ENCODE measurements at places on chromosomes 2 and 18. TPM values are rescaled to one million over a fixed set of nuclear protein-coding genes. Genes with fewer than 3 reads are reported as not detected.

DNA sequence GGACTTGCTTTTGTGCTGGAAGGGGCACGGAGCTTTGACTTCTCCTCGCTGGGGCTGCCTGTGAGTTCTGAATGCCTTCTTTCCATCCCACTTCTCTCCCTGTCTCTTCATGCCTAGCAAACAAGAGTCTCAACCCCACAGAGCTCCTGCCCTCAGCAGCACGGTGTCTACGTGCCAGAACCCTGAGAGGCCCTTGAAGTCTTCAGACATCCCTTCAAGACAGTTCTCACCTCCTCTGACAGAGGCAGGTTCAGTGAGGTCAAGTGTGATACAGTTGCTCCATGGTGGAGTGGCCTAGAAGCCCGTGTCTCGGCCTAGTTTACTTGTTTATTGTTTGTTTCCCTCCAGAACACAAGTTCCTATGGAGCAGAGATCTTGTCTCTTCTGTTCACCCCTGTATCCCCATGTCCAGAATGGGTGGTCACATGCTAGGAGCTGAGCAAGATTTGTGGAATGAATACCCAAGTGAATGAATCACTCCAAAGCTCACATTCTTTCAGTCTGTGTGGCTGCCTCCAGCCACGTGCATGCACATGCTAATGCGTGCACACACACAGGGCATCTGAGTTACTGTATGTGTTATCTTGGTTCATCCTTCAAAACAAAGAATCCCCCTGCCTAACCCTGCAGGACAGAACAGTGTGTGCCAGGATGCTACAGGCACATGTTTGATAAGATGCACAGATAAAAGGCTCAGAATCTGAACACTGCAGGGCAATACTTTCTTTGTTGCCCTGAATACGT is 391.6 kb downstream of the NBAS start:
- no peaks in the 10 kb centered on the region for H3K36me3 ChIP-seq
- no peak overlapping the region for H3K27ac ChIP-seq
- no peak for DNase-seq

- DNase-seq = peak; percentile 64
- no peak overlapping the region for H3K27ac ChIP-seq
- no peak overlapping the region for H3K4me3 ChIP-seq
- no peaks in the 10 kb centered on the region for H3K36me3 ChIP-seq
Observed at GRCh38 chr2:57906152-57906732, 140.4 kb upstream of the VRK2 start.

- H3K27me3 ChIP-seq = no peaks in the 10 kb centered on the region
- H3K4me3 ChIP-seq = no peak overlapping the region
- no peak overlapping the region for H3K27ac ChIP-seq
- no peaks in the 10 kb centered on the region for H3K36me3 ChIP-seq
- no peaks in the 10 kb centered on the region for H3K4me1 ChIP-seq
Observed at GRCh38 chr2:163863073-163863472, 127.3 kb upstream of the FIGN start.

DNA sequence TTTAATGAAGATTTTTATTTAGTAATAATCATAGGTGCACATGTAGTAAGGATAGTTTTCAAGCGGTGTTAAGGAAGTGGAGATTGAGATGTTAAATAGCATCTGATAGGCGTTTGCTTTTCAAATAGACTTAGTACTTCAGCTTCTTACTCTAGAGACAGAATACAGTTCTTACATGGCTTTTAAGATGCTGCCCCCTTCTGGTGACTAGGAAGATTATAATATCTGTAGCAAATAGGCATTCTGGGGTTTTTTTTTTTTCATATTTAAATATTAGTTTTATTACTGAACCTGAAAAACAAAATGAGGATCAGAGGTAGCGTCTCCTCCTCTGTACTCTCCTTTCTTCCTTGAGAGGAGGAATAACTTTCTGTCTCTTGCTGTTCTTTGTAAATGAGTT is 100.2 kb downstream of the AGAP1 start:
- no peak overlapping the region for H3K27ac ChIP-seq
- H3K27me3 ChIP-seq = no peaks in the 10 kb centered on the region
- no peaks in the 10 kb centered on the region for H3K4me1 ChIP-seq
- no peak overlapping the region for H3K4me3 ChIP-seq

DNA sequence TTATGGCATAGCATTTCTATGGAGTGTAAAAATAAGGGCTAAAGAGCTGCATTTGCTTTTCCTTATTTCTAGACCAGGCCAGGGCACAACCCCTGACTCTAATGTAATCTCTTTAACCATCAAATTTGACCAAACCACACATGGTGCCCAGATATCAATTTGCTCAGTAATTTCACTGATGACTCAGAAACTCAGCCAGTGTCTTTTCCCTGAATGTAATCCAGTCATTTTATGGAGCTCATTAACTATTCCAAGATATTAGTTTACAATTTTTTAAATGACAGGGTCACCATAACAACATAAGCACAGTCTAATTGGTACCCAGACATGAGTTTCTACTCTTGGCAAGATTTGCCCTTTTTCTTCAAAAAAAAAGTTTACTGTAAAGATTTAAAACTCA is 270.8 kb upstream of the AGAP1 start:
- DNase-seq = no peak
- no peak overlapping the region for H3K27ac ChIP-seq
- H3K4me1 ChIP-seq = no peaks in the 10 kb centered on the region
- no peak overlapping the region for H3K4me3 ChIP-seq
- H3K27me3 ChIP-seq = no peaks in the 10 kb centered on the region

DNA sequence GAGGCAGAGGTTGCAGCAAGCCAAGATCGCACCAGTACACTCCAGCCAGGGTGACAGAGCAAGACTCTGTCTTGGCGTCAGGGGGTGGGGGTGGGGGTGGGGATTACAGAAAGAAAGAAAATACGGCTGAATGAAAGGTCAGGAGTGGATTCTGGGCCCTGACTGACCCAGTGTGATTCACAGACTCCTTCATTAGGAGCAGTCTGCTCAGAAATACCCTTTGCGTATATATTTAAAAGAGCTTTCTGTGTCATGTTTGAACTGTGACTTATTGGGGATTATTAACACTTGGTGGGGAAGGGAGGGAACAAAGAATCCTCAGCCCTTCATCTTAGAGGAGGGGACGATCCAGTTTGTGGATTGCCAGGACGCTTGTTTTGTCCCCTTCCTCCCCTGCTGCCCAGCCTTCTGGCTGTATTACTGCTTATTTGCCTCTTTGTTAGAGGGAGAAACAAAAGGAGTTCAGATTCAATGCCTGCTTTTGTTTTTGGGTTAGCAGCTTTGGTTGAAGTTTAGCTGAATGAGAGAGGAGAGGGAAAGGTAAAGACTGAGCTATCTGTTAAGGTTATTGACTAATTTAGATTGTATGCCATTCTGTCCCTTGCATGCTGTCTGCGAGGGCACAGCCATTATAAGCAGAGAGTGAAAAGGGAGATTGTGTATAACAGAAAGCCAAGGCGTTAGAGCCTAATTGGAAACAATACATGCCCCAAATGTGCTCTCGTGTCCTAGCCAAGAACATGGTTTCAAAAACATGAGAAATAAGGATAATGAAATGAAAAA is 118.3 kb downstream of the FMNL2 start:
- no peaks in the 10 kb centered on the region for H3K36me3 ChIP-seq
- H3K4me3 ChIP-seq = no peak overlapping the region
- no peaks in the 10 kb centered on the region for H3K27me3 ChIP-seq
- no peaks in the 10 kb centered on the region for H3K4me1 ChIP-seq

- no peak overlapping the region for H3K4me3 ChIP-seq
- H3K27me3 ChIP-seq = no peaks in the 10 kb centered on the region
- peaks cover 63% of the 10 kb centered on the region for H3K4me1 ChIP-seq
- peak; percentile 49 for DNase-seq
- H3K27ac ChIP-seq = peak overlapping the region; percentile 74
Observed at GRCh38 chr18:24011123-24011917, 3.2 kb upstream of the TTC39C start.

GRCh38 chr2:562391-563364 is 114.5 kb downstream of the TMEM18 start:
- no peak overlapping the region for H3K4me3 ChIP-seq
- no peaks in the 10 kb centered on the region for H3K4me1 ChIP-seq
- no peak for DNase-seq

DNA sequence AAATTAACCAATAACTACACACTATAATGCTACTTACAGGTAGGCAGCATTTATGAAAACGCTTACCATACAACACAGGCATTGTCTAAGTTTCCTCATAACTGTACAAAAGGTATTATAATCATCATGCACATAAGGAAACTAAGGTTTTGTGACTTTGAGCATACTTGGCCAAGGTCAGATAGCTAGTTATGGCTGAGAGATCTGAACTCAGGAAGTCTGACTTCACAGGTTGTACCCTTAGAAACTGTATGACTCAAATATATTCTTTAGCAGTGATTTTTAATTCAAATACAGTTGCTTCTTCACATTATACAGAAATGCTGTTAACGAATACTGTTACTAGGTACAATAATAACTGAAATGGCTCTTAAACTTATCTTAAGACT is 89.3 kb downstream of the TRIP12 start:
- no peak overlapping the region for H3K4me3 ChIP-seq
- H3K36me3 ChIP-seq = peaks cover 60% of the 10 kb centered on the region
- no peak for DNase-seq
- H3K27ac ChIP-seq = no peak overlapping the region
- no peaks in the 10 kb centered on the region for H3K27me3 ChIP-seq

GRCh38 chr18:62716619-62717168 is 1.4 kb downstream of the PHLPP1 start:
- no peaks in the 10 kb centered on the region for H3K36me3 ChIP-seq
- peak; percentile 77 for DNase-seq
- H3K27me3 ChIP-seq = no peaks in the 10 kb centered on the region
- H3K4me3 ChIP-seq = peak overlapping the region; percentile 59
- H3K4me1 ChIP-seq = peaks cover 18% of the 10 kb centered on the region
- no peak overlapping the region for H3K27ac ChIP-seq

DNA sequence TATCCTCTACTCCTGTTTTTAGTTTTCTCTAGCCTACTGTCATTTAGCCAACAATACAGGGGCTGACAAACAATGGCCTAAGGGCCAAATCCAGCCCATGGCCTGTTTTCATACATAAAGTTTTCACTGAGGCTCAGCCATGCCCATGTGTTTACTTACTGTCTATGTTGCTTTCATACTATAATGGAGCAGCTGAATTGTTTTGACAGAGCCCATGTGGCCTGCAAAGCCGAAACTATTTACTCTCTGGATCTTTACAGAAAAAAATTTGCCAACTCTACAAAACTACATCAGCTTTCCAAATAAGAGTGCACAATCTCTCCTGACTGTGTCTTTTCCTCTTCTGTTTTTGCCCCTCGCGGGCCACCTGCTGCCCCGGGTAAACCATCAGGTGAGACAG is 24.0 kb downstream of the LGALSL start:
- no peak overlapping the region for H3K27ac ChIP-seq
- no peaks in the 10 kb centered on the region for H3K36me3 ChIP-seq
- no peak overlapping the region for H3K4me3 ChIP-seq
- peaks cover 13% of the 10 kb centered on the region for H3K4me1 ChIP-seq
- no peaks in the 10 kb centered on the region for H3K27me3 ChIP-seq
- no peak for DNase-seq

DNA sequence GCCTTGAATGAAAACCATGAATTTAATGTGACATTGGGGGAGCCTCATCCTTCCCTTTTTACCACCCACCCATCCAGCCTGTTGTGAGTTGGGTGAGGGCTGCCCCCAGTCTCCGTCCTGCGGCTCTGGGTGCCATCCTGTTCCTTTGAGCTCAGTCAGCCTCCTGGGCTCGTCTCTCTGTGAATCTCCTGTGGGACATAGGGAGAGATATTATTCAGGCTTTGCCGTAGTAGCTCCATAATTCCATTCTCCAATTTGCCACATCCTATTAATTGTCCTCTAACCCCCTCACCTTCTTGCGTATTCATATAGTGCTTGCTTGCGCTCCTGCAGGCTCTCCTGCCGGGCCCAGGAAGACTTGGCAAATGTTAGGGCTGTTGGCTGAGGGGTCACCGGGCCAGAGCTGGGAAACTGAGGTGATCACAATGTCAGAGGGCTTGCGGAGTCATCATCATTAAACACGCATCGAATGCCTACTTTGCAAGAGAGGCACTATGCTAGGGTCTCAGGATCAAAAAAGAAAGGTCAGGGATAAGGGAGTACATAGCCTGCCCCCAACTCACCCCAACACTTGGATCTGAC is 709 bp upstream of the DQX1 start:
- no peak overlapping the region for H3K4me3 ChIP-seq
- peak overlapping the region; percentile 54 for H3K27ac ChIP-seq
- no peaks in the 10 kb centered on the region for H3K36me3 ChIP-seq
- H3K4me1 ChIP-seq = peaks cover 35% of the 10 kb centered on the region
- H3K27me3 ChIP-seq = no peaks in the 10 kb centered on the region

- DNase-seq = peak; percentile 76
- no peak overlapping the region for H3K4me3 ChIP-seq
- H3K36me3 ChIP-seq = no peaks in the 10 kb centered on the region
Observed at GRCh38 chr2:233053928-233054784, 6.0 kb upstream of the INPP5D start.

DNA sequence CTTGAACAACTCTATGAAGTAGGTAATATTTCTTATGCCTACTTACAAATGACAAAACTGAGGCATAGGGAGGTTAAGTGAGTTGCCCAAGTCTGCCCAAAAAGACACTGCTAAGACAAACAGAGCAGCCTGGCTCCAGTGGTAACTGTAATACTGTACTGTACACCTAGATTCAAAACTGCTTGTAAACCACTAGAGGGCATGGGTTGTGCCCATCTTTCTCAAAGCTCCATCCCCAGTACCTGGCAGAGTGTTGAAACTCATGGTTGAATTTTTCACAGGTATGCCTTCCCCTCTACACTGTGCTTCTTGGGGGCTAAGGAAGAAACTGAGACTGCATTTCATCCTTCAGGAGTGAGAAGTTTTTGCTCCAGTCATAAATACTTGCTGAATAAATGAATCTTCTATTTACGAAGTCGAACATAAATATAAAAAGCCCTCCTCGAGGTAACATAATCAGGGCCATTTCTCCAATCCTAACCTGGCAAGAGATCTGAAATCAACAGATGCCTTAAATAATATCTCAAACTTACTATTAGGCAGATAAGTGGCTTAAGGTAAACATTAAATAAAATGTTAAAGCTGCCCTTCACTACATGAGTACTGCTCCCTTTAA is 2.0 kb downstream of the PPP4R1 start:
- H3K36me3 ChIP-seq = peaks cover 5% of the 10 kb centered on the region
- H3K27ac ChIP-seq = no peak overlapping the region
- no peak overlapping the region for H3K4me3 ChIP-seq
- H3K27me3 ChIP-seq = no peaks in the 10 kb centered on the region
- H3K4me1 ChIP-seq = peaks cover 16% of the 10 kb centered on the region

The CNDP2 gene
- total RNA-seq = 196 TPM

The GAL3ST2 gene
- not detected for total RNA-seq

The GPAT2 gene
- 3.6 TPM for total RNA-seq

The VWA3B gene
- not detected for total RNA-seq

The PRSS56 gene
- total RNA-seq = not detected

The EDAR gene
- not detected for total RNA-seq

The AQP12A gene
- not detected for total RNA-seq

The RNF152 gene
- total RNA-seq = 0.49 TPM

The ANKRD30B gene
- not detected for total RNA-seq

The CIDEA gene
- not detected for total RNA-seq

The PLGLB1 gene
- total RNA-seq = 16.9 TPM

Measured in B cell (primary cell).